ENCODE measurements at places on chromosomes 7 and 10. TPM values are rescaled to one million over a fixed set of nuclear protein-coding genes. Genes with fewer than 3 reads are reported as not detected.

GRCh38 chr10:89248990-89249389 is 2.6 kb downstream of the LIPA start:
- no peak for DNase-seq

- no peak for DNase-seq
Observed at GRCh38 chr7:2608921-2609411, 22.8 kb upstream of the TTYH3 start.

DNA sequence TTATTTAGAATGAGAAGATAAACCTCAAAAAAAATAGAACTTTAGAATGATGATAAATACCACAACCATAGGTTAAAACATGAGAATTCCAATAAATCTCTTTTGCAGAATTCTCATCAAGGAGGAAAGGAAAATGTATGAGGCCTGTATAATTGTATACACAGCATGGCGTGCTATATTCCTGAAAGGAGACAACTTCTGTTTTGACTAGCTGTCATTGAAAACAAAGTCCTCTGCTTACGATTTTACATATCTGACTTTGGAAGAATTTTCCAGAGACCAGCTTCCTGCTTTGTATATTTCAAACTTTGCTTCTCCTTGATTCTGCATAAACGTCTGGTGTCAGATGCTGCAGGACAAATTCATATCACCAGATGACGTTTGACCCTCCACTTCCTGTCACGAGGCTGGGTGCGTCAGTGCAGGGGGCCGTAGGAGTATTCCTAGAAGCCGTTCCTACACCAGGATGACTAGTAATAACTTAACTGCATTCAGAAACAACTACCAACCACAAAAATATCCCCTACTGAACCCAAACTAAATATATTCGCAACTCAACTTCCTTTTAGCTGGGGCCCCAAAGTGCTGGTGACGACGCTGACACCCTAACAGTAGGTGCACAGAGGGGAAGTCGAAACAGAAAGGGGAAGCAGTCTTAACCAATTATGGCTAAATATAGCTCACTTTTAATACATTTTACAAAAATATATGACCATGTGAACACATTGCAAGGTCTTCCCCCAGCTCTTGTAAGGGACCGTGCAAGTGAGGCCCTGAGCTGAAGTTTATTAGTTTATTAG is 178.6 kb upstream of the INHBA start:
- no peak for DNase-seq

DNA sequence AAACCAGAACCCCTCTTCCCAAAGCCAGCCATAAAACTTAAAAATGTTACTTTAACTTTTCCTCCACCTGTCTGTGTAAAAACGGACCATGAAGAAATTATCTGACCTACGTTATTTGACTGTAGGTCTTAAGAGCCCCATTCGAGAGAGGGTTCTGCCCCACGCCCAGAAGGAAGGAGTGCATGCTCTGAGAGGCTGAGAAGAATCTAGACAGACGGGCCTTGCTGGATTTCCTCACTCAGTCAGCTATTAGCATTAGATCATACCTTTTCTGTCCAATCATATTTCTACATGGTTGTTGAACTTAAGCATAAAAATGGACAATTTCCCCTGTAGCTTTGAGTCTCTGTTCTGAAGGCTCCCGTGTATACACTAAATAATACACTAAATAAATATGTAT is 38.1 kb upstream of the WDR11 start:
- DNase-seq, result no peak

DNA sequence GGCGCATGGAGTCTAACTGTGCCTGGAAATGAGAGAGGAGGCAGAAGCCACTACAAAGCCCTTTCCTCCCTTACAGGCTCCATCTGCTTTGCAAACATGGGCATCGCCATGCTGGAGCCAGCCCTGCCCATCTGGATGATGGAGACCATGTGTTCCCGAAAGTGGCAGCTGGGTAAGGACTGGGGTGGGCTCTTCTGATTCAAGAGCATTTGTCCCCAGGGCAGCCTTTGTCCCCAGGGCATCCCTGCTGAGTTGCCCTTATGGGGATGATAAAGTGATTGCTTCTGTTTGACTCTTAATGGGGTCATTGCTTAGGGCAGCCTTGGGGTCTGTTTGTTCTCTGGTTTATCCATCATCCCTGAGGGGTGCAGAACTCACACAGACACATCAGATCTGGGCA is 16.8 kb downstream of the SLC18A2 start:
- DNase-seq, result no peak

DNA sequence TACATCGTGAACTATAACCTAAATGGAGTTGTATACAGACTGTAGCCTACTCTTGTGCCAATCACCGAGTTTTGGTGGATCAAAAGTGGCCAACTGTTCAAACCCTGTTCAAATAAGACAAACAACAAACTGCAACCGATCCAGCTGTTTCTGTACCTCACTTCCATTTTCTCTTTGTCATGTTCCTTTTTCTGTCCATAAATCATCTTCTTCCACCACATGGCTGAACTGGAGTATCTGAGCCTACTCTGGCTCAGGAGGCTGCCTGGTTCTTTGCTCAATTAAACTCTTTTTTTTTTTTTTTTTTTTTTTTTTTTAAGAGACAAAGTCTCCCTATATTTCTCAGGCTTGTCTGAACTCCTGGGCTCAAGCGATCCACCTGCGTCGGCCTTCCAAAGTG is 59.0 kb upstream of the NPVF start:
- no peak for DNase-seq

- no peak for DNase-seq
Observed at GRCh38 chr7:107996072-107996882, 6.7 kb downstream of the LAMB1 start.

- DNase-seq, result no peak
Observed at GRCh38 chr7:140596519-140597427, 43.8 kb downstream of the DENND2A start.

- DNase-seq, result no peak
Observed at GRCh38 chr7:84975586-84976185, 211.2 kb downstream of the SEMA3D start.

- DNase-seq, result no peak
Observed at GRCh38 chr7:155752756-155753445, 59.4 kb downstream of the SHH start.

GRCh38 chr7:50921114-50921813 is 138.6 kb upstream of the GRB10 start:
- DNase-seq, result no peak

DNA sequence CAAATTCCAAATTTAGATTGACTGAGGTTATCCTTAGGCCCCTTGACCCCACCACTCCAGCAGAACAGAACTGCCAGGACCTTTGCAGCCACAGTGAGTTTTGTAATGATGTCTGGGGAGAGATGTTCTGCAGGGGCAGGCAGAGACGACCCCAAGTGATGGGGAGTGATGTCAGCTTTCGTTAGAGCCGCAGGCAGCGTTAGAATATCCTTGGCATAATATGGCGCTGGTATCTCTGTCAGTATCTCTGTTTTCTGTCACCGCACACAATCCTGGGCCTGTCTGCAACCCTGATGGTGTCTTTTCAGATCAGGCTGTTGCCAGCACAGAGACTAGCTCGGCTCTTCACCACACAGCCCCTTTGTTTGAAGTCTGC is 1083.6 kb downstream of the KCNMA1 start:
- DNase-seq, result no peak

DNA sequence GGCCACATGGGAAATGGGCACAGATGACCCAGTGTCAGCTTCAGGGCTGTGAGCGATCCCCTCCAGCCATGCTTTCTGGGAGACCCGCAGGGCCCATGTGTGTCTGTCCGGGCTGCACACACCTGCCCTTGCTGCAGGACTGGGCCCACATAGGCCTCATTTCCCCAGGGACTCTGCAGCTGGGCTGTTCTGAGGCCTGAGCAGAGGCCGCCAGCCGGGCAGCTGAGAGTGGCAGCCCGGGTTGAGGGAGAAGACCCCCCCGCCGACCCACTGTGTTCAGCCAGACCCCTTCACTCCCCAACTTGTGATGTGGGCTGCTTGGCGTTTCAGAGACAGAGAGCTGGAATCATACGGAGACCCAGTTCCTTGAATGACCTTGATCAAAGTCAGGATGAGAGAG is 50.1 kb upstream of the DPYSL4 start:
- no peak for DNase-seq

Gene PRRT4
- total RNA-seq, result not detected

Gene VTI1A
- total RNA-seq, result 22.1 TPM

Gene ZNF37A
- 8.2 TPM for total RNA-seq

Gene TIAL1
- 63.2 TPM for total RNA-seq

Gene RPEL1
- total RNA-seq, result not detected

Gene PRLHR
- total RNA-seq, result not detected

Gene PRPS1L1
- total RNA-seq, result not detected

Gene NPY4R
- total RNA-seq, result not detected

Gene ZNF722
- not detected for total RNA-seq

Gene NDUFA5
- total RNA-seq, result 28.0 TPM

Gene TWIST1
- 0.19 TPM for total RNA-seq

Gene TAS2R39
- total RNA-seq, result not detected

Gene OR13A1
- total RNA-seq, result not detected

Gene CAMK1D
- 2.0 TPM for total RNA-seq
